Sigmoid colon (tissue), 7 donors: ENCODE measurements at places on chromosomes 4 and X. TPM values are rescaled to one million over a fixed set of nuclear protein-coding genes. Genes with fewer than 3 reads are reported as not detected.

Gene TCEAL9
- 78.1 TPM for total RNA-seq

Gene MYOZ2
- 1.4 TPM for total RNA-seq

Gene SHOX
- not detected for total RNA-seq

Gene MAGIX
- 2.2 TPM for total RNA-seq

Gene KLKB1
- total RNA-seq = 2.2 TPM

Gene HSFX3
- total RNA-seq = not detected

Gene DUX4
- total RNA-seq = not detected

Gene SH3D19
- 105 TPM for total RNA-seq

Gene PAK3
- 1.5 TPM for total RNA-seq

Gene USP26
- not detected for total RNA-seq

DNA sequence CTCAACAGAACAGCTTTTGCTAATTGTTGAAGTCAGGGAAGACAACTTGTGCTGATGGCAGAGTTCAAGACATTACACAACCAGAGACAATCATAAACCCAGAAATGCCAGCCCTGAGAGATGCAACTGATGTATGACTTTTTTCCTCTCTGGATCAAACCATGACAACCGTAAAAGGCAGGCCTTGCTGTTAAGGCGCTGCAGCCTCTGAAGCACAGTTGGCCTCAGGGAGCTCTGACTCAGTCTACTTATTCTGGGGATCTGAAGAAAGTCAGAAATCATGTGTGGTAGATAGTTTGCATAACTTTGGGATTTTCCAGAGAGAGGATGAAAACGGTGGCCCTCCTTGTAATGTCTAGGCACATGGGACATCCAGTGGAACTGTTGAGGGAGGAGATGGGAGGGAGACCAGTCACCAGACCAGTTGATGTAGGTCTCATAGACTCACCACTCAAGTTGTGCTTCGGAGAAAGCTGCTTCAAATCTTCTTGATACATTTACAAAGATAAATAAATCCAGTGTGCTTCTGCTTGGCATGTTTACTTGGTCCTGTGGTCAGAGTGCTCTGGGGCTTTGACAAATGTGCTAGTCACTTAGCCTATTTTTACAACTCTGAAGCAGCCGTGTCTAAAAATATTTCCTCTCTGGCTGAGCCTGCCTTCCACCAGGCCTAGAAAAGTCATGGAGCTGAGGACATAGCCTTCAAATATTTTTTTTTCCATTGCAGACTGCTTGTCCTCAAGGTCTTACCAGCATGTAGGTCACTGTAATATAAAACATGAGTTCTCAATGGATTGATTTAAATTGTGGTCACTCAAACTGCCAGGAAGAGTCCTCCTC is 7.5 kb downstream of the HADH start:
- H3K36me3 ChIP-seq = no peaks in the 10 kb centered on the region
- peak; percentile 84 for DNase-seq
- H3K27me3 ChIP-seq = no peaks in the 10 kb centered on the region
- peak overlapping the region; percentile 69 for H3K27ac ChIP-seq
- no peak overlapping the region for H3K4me3 ChIP-seq

DNA sequence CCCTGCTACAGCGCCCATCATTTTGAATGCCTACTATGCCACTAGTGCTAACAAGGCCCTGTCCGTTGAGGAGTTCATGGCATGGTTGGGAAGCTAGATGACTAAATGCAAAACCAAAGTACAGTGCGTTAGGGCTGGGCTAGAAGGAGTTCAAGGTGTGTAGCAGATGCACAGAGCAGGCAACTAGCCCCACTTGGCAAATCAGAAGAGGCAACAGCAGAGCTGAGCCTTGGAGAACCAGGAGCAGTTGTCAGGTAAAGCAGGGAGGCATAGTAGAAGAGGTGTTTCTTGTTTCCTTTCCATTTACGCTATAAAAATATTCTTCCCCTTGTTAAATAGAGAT is 146.6 kb upstream of the CPEB2 start:
- H3K27me3 ChIP-seq = no peaks in the 10 kb centered on the region
- no peaks in the 10 kb centered on the region for H3K36me3 ChIP-seq
- H3K4me1 ChIP-seq = peaks cover 34% of the 10 kb centered on the region
- H3K4me3 ChIP-seq = no peak overlapping the region

GRCh38 chr4:40225497-40225896 is 28.7 kb downstream of the RHOH start:
- H3K4me3 ChIP-seq = no peak overlapping the region
- H3K27ac ChIP-seq = no peak overlapping the region
- H3K4me1 ChIP-seq = no peaks in the 10 kb centered on the region
- no peak for DNase-seq
- no peaks in the 10 kb centered on the region for H3K27me3 ChIP-seq

DNA sequence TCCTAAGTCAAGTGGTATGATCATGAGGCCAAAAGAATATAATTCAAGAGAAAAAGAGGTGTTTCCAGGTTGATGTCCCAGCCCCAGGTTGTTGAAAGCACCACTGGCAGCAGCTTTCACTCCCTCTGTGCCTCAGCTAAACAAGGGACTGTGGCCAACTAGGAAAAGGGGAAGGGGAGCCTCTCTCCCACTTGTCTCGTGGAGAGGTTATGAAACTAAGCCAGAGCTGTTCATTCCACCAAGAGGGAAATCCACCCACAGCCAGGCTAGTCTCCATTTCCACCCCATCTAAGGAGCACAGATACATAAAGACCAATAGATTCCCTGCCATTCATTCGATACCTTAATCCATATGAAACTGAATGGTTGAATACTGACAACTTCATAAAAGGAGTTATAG is 8.1 kb downstream of the ANXA5 start:
- H3K27me3 ChIP-seq = no peaks in the 10 kb centered on the region
- H3K4me3 ChIP-seq = no peak overlapping the region
- H3K36me3 ChIP-seq = peaks cover 7% of the 10 kb centered on the region
- no peak for DNase-seq
- peaks cover 45% of the 10 kb centered on the region for H3K4me1 ChIP-seq

DNA sequence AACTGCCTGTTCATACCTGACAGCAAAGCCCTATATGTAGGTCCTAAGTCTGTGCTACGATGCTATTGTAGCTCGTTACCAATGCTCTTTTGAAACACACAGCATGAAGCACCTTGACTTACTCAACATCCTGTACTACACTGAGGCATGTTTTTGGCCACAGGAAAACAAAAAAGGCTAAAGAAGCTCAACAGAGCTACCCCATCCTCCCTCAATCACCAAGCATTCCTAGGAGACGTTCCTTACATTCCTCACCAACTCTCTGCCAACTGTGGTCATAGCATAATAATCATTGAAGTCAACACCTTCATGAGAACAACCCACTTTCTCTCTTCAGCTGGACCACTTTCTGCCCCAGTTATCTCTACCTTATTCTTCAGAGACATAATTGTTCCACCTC is 73.7 kb upstream of the SLC25A43 start:
- no peak overlapping the region for H3K4me3 ChIP-seq
- H3K36me3 ChIP-seq = no peaks in the 10 kb centered on the region
- no peak overlapping the region for H3K27ac ChIP-seq
- H3K4me1 ChIP-seq = no peaks in the 10 kb centered on the region
- no peak for DNase-seq
- H3K27me3 ChIP-seq = no peaks in the 10 kb centered on the region

- no peaks in the 10 kb centered on the region for H3K4me1 ChIP-seq
- H3K27ac ChIP-seq = no peak overlapping the region
- H3K4me3 ChIP-seq = no peak overlapping the region
- no peaks in the 10 kb centered on the region for H3K27me3 ChIP-seq
- no peaks in the 10 kb centered on the region for H3K36me3 ChIP-seq
- DNase-seq = no peak
Measured at GRCh38 chr4:41709844-41710481, 38.6 kb downstream of the PHOX2B start.

GRCh38 chr4:48909697-48910096 is 3.1 kb upstream of the OCIAD2 start:
- peaks cover 38% of the 10 kb centered on the region for H3K4me1 ChIP-seq
- peak overlapping the region; percentile 70 for H3K27ac ChIP-seq
- H3K36me3 ChIP-seq = no peaks in the 10 kb centered on the region
- H3K27me3 ChIP-seq = no peaks in the 10 kb centered on the region
